ENCODE measurements at places on chromosomes 2 and 18.

DNA sequence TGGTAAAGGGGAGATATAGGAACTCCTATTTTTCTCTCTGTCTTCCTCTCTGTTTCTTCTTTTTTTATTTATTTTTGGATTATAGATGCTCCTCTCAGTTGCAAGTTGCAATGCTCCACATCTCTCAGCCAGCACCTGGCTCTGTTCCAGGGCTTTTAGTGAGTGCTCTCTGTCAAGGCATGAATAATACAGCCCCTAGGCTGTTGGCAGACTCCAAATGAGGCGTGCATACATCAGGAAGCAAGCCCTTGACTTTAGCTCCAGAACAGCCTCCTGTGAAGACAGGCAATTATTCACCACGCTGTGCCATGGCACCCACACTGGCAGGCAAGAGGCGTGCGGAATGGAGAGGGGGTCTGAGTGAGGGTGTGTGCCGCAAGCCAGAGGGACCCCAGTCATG lies 228.1 kb upstream of the PXDN start:
- DNase-seq: no peak

- peak; percentile 50 for DNase-seq
Measured at GRCh38 chr2:241111440-241111805, 9.3 kb upstream of the MTERF4 start.

GRCh38 chr2:137161250-137161649 lies 395.9 kb downstream of the THSD7B start:
- DNase-seq: no peak

DNA sequence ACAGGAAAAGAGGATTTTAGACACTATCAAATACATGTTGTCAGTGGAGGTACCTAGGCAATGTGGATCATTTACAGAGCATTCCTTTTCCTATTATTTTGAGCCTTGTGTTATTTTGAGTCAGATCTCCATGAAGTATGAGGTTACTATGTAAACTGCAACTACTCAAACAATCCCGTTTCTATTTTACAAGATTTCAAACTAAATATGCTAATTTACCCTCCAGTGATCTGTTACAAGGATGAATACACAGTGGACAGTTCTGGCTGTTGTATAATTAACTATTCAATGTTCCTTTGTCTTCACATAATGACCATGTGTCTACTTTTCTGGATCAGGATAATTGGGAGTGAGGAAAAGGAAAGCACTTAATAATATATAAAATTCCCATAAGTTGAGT lies 4.6 kb downstream of the HOXD1 start:
- no peak for DNase-seq

- no peak for DNase-seq
Measured at GRCh38 chr18:63107931-63108330, 211.6 kb downstream of the BCL2 start.

GRCh38 chr2:239114119-239114581 lies 266.3 kb downstream of the TWIST2 start:
- no peak for DNase-seq

DNA sequence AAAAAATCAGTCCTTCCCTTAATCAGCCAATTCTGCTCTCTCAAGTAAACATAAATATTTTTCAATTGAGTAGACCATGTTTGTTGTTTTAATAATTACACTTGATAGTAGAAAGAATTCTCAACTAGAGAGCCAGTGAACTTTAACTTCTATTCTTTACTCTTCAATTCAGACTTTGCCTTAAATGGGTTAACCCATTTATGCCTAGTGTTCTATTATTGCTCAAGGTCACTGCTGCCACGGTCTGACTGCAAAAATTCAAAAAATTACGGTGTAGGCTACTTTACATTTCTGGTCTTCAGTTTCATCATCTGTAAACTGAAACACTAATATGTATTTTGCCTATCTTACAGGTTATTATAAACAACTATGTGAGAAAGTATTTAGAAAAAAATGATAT lies 103.1 kb downstream of the TLK1 start:
- no peak for DNase-seq

- DNase-seq: no peak
Measured at GRCh38 chr2:9378433-9379390, 44.6 kb downstream of the ITGB1BP1 start.

All from activated T-cell treated with anti-CD3 and anti-CD28 coated beads, Interleukin-2, amount 50 U/mL, for 24 hours (primary cell).